Chondrocyte (in vitro differentiated cells): ENCODE measurements at places on chromosomes 3 and 15. TPM values are rescaled to one million over a fixed set of nuclear protein-coding genes. Genes with fewer than 3 reads are reported as not detected.

SLC9C1 gene
- 0.07 TPM in 1 of 3 replicates, not detected in the others for total RNA-seq

GRCh38 chr3:128337305-128337704 is 129.4 kb downstream of the DNAJB8 start:
- DNase-seq: peak; percentile 47

GRCh38 chr3:75248974-75249373 is 415.2 kb upstream of the FRG2C start:
- DNase-seq: no peak

DNA sequence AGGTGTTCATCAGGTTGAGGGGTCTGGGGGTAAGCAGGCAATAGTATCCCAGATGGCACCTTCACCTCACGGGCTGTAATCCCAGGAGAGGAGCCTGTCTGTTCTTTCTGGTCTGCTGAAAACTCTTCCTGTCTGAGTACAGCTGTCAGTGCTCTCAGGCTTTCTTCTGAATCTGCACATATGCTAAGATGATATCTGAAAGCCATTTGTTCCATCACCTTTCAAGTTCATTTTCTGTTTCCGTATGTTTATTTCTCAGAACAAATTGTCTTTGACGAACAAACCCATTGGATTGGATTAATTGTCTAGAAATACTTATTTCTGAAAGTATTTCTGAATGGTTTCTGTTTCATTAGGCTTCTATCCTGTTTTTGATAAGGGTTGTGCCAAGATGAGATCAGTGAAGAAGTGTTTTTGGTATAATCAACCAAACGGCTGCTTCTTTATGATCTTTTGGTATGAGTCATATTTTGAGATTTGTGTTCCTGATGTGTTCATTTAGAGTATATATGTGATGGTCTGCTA is 13.3 kb downstream of the ZNF592 start:
- no peak for DNase-seq

- no peak for DNase-seq
Observed at GRCh38 chr3:107861904-107862303, 228.9 kb downstream of the CD47 start.

DNA sequence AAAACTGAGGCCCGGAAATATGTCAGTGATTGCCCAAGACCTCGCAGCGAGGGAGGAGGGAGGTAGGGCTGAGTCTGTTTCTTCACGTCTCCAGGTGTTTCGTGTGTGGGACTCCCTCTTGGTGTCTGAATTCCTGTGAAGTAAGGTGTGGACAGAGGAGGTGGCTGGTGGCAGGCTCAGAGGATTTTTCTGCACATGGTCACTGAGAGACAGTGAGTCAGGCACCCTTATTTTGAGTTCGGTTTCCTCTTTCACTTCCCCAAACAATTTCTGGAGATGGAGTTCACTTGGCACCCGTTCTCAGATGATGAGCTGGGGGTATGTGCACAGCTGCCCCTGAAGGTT is 46.3 kb upstream of the VPS8 start:
- no peak for DNase-seq
